ENCODE measurements at places on chromosomes 12 and 14. TPM values are rescaled to one million over a fixed set of nuclear protein-coding genes. Genes with fewer than 3 reads are reported as not detected.

Gene DYNLL1
- 476 TPM for total RNA-seq

Gene EML5
- total RNA-seq = 1.8 TPM

Gene ARHGEF25
- total RNA-seq = 13.3 TPM

Gene WDR89
- 6.5 TPM for total RNA-seq

Gene PFKM
- 31.2 TPM for total RNA-seq

Gene NR1H4
- total RNA-seq = not detected

Gene PRH2
- not detected for total RNA-seq

Gene HOXC12
- total RNA-seq = 3.9 TPM

Gene FBLN5
- 44.3 TPM for total RNA-seq

Gene GLIPR1L1
- not detected for total RNA-seq

Gene MAP4K5
- 139 TPM for total RNA-seq
